Breast epithelium (tissue), 4 donors: ENCODE measurements at places on chromosomes 13 and 19.

- DNase-seq = no peak
Observed at GRCh38 chr13:112991609-112992008, 22.6 kb downstream of the MCF2L start.

DNA sequence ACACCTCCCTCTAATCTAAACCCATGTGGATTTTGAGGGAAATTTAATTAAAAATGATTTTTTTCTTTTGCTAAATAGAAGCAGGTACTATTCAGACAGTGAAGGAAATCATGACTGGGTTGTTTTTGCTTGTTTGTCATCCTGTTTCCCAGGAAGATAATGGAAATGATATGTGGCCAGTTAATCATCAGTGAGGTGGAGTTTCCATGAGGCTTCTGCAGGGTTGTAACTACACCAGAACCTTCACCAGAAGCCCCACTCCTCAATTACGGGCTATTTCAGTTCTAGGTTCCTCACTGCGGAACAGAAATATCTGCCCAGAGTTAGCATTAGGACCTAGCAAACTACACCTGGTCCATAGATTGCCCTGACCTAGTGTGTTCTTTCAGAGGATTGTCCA is 394.0 kb downstream of the DLEU7 start:
- DNase-seq = no peak

DNA sequence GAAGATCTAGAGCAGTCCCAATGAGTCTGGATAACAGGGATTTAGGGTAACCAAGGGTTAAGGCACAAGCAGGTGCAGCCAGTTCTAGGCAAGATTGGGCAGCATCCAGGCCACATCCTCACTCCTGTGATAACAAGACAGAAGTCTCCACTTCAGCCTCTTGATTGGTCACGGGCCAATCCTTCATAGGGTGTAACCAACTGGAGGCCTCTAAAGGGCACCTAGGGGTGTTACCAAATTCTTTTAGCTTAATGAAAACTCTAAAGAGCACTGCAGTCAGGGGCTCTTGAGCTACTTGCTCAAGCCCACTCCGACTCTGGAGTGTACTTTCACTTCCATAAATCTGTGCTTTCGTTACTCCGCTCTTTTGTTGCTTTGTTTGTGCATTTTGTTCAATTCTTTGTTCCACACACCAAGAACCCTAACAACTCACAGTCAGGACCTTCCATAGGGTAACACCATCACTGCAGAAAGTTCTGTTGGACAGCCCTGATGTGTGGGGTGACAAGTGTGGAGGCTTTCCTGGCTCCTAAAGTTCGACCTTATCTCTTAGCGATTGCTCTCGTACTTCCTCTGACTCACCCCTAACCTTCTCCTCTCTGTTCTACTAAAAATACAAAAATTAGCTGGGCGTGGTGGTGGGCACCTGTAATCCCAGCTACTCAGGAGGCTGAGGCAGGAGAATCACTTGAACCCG is 36.1 kb downstream of the ZSWIM9 start:
- DNase-seq = no peak

- no peak for DNase-seq
Observed at GRCh38 chr13:41561170-41561569, 103.8 kb downstream of the RGCC start.

DNA sequence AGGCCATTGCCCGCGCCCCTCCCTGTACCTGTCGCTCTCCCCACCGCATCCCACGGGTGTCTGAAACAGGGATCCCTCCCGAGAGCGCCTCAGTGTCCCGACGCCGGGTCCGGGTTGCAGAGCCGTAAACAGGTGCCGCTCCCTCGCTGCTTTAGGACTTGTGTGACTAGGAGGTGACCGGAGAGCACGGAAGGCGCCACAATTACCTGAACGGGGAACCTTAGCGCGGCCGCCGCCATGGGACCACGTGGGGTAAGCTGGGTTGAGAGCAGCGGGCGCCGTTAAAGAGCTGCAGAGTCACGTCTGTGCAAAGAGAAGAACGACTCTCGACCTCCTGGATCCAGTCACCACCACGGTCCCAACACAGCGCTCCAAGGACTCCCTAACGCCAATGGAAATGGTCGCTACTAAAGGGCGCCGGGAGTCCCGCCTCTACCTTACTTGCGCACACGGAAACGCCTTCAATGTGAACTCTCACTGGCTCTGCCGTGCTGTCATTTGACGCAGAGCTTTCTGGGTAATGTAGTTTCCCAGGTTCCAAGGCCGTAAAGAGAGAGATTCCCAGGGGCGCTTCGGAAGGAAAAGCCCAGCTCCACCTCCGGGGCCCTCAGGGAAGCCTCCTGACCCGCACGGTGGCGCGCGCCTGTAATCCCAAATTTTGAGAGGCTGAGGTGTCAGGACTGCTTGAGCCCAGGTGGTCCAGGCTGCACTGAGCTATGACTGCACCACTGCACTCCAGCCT is at the start of gene ZNF552:
Gene ZNF552 (minus strand): TSS at position 409 of the 742 bp plus-strand sequence. CDS start 170 bp downstream, at position 239.
- DNase-seq = peak; percentile 79

DNA sequence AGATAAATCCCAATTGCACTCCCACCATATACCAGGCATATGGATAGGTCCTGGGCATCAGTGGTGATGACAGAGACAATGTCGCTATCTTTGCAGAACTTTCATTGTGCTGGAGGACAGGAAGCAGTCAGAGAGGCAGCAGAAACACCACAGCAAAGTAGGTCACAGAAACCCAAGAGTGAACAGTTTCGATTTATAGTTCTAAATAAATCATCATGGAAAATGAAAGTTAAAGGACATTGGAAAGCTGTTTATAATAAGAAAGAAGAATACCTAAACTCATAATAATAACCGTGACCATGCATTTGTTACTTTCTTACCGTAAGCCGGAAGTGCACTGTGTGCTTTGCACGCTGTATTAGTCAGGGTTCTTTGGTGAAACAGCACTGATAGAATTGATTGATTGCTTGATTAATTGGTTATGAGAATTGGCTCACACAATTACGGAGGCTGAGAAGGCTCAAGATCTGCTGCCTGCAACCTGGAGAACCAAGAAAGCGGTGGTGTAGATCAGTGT is 38.9 kb downstream of the ALOX5AP start:
- DNase-seq = no peak

- DNase-seq = no peak
Observed at GRCh38 chr13:106161146-106161545, 374.3 kb downstream of the EFNB2 start.

DNA sequence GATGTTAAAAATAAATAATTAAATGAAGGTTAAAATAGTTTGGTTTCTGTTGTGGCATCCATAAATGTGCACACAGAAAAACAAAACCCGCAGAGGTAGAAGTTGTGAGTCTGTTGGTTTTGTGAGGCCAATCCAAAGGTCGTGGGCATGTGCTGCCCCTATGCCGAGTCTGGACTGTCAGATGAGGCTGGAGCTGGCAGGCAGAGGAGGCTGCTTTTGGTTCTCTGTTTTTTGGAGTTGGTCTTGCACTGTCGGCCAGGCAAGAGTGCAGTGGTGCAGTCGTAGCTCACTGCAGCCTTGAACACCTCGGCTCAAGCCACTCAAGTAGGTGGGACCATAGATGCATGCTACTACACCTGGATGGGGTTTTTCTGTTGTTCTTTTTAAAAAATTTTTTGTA is 43.7 kb downstream of the TSSK6 start:
- no peak for DNase-seq

DNA sequence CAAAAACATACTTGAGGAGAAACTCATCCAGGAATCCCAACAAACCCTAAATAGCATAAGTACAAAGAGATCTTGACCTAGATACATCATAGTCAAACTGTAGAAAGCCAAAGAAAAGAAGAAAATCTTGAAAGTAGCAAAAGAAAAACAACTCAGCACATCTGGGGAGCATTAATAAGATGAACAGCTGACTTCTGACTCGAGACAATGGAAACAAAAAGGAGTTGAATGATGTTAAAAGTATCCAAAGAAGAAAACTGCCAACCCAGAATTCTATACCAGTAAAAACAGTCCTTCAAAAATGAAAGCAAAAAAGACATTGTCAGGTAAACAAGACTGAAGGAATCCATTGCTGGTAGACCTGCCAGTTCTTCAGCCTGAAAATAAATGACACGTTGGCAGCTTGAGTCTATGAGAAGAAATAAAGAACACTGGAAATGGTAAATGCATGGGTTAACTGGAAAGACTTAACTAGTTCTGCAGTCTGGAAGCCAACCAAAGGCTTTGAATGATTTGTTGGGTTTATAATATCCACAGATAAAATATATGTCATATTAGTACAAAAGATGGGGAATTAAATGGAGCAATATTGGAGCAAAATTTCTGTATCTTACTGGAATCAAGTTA is 46.8 kb downstream of the TSSK6 start:
- DNase-seq = no peak
